ENCODE measurements at places on chromosomes 3 and 15. TPM values are rescaled to one million over a fixed set of nuclear protein-coding genes. Genes with fewer than 3 reads are reported as not detected.

GABRR3 gene
- total RNA-seq, result not detected

COL7A1 gene
- total RNA-seq, result 26.7 TPM

DISP2 gene
- 0.54 TPM for total RNA-seq

SLC22A14 gene
- 0.41 TPM for total RNA-seq

ATP11B gene
- total RNA-seq, result 68.8 TPM
